ENCODE measurements at places on chromosomes 1 and 21.

- DNase-seq, result peak; percentile 1
These were observed 47.8 kb upstream of the LRRC3 start for GRCh38 chr21:44407493-44407892.

DNA sequence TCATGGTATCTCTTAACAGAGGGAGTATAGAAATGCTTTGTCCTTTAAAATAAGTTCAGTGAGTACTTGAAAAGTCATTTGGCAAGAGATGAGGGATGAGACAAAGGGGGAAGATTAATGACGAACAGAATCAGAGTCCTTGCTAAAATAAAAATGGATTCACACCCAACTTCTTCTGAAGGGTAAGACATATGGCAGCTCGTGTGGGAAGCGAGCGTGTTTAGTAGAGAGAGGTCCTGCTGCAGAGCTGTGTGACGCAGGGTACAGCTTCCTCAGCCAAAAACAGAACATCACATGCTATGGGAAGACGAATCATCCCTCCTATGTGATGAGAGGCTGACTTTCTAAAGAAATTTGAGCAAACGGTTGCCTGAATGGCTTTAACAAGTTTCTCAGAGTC, 158.5 kb upstream of the LMO4 start:
- DNase-seq, result no peak

DNA sequence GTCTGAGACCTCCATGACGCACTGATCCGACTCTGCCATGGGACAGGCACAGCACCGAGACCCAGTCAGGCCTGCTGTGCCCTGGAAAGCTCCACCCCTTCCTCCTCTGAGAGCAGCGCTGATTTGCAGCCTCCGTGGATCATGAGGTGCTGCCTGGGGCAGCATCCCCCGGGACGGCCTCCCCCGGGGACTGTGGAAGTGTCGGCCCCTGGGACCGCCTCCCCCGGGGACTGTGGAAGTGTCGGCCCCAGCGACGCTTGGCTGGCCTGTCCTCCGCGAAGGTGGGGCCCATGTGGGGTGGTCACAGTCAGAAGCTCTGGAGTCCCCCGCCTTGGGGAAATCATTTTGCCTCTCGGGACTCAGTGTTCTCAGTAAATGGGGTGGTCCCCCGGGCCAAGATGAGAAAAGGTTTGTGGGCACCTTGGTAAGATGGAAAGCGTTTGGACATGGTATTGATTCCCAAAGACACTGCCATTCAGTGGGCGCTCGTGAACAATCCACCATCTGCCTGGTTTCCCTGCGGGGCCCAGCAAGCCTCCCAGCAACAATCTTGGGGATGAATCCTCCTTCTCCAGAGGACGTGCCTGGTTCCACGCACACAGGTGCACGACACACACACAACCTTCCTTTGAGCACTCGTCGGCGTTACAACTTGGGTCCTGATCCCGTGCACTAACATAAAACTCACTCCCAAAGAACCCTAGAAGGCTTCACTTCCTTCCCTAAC, 3.0 kb downstream of the TFF2 start:
- no peak for DNase-seq

DNA sequence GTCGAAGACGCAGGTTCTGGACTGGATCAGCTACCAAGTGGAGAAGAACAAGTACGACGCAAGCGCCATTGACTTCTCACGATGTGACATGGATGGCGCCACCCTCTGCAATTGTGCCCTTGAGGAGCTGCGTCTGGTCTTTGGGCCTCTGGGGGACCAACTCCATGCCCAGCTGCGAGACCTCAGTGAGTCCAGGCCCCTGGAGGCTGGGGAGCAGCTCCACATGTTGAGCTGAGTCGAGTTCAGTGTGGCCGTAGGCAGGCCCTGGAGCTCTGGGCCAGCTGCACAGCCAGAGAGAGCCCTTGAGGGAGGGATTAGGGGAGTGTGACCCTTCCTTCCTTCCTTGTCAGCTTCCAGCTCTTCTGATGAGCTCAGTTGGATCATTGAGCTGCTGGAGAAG, 1.6 kb downstream of the ELF3 start:
- no peak for DNase-seq

DNA sequence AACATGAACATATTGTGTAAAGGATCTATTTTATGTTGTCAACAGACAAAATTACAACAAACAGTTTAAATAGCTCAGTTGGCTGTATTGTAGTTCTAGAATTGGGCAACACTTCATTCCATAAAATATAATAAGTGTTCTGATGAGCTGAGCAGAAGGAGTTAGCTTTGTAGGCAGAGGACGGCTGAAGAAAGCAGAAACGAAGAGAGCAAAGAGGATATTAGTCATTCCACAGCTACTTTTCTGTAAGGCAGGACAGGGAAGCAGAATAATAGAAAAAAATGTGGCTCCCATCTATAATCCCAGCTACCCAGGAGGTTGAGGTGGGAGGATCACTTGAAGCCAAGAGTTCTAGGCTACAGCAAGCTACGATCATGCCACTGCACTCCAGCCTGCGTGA, 20.2 kb upstream of the IVNS1ABP start:
- no peak for DNase-seq

GRCh38 chr1:156900896-156901589, 7.5 kb downstream of the PEAR1 start:
- no peak for DNase-seq

DNA sequence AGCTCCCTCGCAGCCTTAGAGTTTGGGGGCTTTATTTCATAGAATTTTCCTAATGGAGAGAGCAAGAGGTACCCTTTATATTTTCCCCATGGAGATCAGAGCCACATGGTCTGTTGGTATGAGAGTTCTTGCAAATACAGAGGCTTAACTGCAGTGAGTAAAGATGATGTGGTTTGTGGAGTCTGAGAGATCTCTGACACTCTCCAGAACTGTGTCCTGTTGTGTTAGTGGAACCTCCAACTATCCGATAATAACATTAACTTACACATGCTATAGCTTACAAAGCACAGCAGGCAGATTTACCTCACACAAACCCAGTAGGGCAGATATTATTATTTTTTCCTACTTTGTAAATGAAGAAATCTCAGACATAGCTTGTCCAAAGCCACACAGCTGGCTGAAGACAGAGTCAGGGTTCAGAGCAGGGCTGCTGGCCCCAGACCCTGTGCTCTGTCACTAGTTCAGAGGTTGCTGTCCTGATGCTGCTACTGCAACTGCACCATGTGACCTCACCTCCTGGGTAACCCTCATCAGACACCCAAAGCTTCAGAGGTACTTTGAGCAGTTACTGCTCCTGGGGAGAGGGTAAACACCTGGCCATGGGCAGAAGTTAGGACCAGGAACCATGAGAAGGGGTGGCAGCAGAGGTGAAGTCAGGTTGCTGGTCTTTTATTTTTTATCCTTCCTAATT, 384.8 kb upstream of the PROX1 start:
- no peak for DNase-seq

DNA sequence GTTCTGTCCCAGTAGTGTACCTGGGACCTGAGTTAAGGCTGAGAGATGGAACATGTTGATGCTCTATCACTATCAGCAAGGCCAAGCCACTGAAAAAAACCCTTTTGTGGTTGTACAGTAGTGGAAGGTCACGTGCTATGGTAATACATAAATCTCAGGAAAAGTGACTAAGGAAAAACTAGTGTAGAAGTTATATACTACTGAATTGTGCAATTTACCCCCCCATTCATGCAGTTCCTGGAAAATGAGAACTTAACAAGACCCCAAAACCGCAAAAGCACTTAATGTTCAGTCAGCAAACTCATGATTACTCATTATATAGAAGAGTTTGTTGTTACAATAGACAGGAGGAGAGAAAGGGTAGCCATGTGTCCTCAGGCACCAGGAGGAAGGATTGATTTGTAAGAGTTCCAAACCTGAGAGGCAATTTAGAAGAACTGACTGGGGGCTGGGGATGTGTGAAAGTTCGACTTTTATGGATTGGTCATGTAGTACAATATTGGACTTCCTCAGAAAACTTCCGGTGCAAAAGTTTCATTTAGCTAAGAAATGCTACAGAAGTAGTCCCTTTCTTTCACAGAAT, 91.6 kb downstream of the RGL1 start:
- DNase-seq, result no peak

- no peak for DNase-seq
These were observed 21.2 kb upstream of the TSPAN1 start for GRCh38 chr1:46153732-46154131.

- DNase-seq, result peak; percentile 41
These were observed 16.4 kb downstream of the CD2 start for GRCh38 chr1:116770625-116771024.

GRCh38 chr1:64965366-64966157, 787 bp downstream of the JAK1 start:
- DNase-seq, result peak; percentile 82

DNA sequence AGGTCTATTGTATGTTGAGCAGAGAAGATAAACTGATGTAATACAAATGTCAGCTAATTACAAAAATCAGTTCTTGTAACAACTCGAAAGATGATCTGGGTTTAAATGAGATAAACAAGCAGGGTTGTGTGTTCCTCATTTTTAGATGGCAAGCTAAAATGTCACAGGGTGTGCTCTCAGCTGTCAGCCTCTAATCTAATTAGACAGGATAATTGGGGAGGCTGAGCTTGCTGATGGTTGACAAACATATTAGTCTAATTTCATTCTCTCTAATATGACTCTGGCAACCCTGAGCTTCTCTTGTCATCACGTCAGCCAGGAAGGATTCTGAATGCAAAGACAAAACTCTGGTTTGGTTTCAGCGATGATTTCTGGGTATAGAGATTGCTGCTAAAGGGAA, 335.3 kb upstream of the KAZN start:
- no peak for DNase-seq

- no peak for DNase-seq
These were observed 492 bp upstream of the COLGALT2 start for GRCh38 chr1:184037849-184038591.

DNA sequence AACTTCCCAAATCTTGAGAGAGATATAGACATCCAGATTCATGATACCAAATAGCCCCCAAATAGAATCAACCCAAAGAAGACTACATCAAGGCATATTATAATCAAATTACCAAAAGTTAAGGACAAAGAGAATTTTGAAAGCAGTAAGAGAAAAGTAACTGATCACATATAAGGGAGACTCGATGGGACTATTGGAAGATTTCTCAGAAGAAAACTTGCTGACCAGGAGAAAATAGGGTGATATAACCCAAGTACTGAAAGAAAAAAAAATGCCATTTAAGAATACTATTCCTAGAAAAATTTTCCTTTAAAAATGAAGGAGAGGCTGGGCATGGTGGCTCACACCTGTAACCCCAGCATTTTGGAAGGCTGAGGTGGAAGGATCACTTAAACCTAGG, 30.5 kb upstream of the WNT2B start:
- no peak for DNase-seq

DNA sequence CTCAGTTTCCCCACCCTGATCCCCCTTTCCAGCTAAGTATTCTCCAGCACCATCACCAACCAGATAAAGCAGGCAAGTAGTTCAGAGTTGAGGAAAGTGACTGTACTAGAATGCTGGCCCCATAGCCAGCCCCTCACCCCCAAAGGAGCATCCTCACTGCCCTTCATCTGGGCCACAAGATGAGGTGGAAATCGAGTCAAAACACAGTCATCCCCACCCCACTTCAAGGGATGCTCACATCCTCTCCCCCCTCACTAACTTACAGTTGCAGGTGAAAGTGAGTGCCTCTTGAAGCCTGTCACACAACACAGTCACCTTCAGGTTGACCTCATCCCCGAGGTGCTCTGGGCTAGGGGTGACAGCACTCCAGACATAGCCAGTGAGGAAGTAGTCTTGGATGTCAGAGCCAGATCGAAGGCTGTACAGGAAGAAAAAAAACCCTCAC, 30.4 kb downstream of the PIK3C2B start:
- no peak for DNase-seq
